ENCODE measurements at places on chromosomes 6 and 20.

DNA sequence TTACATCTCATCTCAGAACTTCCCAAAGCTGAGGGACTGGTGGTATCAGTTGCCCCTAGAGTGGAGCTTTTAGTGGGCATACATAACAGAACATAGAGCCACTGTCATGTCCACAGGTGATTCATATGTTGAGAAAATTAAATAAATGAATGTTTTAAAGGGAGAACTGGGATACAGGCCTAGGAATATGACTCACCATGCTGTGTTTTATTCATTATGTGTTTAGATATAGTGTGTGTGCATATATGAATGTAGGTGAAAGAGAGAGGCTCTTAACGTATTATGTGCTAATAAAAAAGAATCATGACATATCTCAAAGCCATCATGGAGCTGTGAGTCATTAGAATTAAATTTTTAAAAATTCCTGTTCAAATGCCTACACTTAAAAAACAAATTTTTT is 332.2 kb upstream of the RSPO3 start:
- no peak for DNase-seq

DNA sequence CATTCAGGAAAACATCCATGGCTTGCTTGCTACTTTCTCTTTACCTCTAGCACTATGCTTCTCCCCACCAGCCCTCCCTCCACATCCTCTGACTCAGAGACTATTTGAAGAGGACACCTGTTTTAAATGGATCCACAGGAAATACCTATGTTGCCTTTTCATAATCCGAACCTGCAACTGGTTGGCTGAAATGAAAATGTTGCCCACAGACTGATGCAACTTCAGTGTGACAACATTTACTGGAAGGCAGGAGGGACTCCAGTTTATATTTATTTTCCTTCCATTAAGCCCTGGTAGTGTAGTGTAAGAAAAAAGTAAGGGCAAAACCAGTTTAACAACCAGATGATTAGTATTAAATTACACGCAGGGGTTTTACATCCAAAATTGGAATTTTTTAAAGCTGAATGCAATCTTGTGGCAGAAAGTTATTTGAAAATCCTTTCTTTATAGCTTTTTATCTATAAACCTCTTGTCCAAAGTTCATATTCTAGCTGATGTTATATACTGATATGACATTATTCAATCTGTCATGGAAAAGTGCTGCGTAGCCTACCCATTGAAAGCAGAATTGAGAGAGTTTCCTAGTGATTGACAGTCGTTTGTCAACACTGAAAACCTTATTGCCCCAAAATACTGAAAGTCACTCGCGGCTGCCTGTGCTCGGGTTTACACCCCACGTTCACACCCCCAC is 881 bp upstream of the AIG1 start:
- DNase-seq = peak; percentile 37

DNA sequence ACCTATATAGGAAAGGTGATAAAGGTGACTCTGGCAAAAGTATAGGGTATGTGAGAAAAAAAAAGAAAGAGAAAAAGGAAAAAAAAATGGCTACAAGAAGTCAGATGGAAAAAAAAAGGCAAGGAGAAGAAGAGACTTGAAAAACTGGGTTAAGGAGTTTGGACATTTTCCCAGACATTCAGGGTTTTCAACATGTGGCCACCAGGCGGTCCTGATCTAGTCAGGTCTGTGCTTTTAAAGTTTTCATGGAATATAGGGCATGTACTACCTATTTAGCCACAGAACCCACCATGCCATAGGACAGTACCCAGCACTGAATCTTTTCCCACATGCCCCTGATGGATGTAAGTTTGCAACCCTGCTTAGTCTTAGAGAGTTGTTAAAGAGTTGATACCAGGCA is 433.7 kb downstream of the MAFB start:
- no peak for DNase-seq

DNA sequence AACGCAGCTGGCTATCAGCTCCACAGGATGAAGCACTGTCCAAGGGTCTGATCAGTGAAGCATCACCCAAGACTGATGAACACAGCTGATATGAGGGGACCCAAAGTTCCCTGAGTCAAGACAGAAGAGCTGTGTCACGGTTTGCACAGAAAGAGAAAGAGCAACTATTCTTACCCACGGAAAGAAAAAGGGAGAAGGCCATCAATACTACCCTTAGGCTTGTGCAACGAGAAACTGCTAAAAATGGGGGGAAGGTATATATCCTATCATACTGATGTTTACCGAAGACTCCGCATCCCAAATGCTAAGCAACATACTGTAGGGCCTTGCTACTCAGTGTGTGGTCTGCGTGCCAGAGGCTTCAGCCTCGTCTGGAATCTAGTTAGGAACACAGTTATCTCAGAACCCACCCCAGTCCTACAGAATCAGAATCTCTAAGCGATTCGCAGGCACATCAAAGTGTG is 665 bp downstream of the FASTKD5 start:
- no peak for DNase-seq

DNA sequence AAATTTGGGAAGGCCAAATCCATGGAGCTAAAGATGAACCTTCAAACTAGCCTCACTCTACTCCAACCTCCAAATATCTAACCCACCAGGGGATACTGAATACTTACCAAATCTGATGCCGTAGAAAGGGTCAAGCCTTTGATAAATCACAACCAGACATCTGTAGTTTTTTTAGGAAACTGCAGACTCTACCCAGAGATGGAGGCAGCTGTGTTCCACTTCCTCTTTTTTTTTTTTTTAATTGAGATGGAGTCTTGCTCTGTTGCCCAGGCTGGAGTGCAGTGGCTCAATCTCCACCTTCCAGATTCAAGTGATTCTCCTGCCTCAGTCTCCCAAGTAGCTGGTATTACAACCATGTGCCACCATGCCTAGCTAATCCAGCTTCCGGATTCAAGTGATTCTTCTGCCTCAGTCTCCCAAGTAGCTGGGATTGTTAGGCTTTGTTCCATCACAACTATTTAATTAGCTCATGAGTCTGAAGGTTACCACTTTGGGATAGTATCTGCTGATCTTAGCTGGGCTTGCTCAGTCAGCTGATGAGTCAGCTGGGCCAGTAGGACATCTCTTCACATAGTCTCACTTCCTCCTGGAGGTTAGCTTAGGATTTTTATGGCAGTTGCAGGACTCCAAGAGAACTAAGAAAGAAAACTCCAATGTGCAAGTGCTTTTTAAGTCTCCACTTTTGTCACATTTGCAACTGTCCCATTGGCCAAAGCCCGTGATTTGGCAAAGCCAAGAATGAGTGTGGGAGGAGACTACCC is 13.3 kb downstream of the FRK start:
- no peak for DNase-seq

GRCh38 chr20:22524393-22525015 is 59.9 kb downstream of the FOXA2 start:
- DNase-seq = no peak

GRCh38 chr6:141587482-141588266 is 545.1 kb upstream of the GJE1 start:
- no peak for DNase-seq

DNA sequence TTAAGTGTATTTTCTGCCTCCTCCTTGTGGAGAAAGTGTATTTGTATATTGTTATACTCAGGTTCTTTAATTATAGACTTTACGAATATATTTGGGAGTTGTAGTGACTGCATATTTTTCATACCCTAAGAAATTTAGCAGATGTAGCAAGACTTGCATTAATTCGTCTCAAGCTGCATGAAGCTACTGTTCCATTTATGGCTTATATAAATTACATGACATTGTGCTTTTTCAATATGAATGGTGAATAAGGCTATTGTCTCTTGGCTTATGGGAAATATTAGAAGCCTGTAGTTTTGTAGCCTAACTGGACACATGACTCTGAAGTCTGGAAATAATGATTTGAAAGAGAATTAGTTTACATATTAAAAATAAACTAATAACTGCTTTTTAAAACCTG is 2.4 kb downstream of the ADGRG6 start:
- no peak for DNase-seq

GRCh38 chr6:136571496-136571895 is 21.3 kb upstream of the MAP7 start:
- no peak for DNase-seq

GRCh38 chr20:2002365-2002764 is 8.5 kb upstream of the PDYN start:
- DNase-seq = no peak

- DNase-seq = no peak
Observed at GRCh38 chr20:20755231-20755630, 42.8 kb upstream of the RALGAPA2 start.
